ENCODE measurements at places on chromosomes 2 and 18.

DNA sequence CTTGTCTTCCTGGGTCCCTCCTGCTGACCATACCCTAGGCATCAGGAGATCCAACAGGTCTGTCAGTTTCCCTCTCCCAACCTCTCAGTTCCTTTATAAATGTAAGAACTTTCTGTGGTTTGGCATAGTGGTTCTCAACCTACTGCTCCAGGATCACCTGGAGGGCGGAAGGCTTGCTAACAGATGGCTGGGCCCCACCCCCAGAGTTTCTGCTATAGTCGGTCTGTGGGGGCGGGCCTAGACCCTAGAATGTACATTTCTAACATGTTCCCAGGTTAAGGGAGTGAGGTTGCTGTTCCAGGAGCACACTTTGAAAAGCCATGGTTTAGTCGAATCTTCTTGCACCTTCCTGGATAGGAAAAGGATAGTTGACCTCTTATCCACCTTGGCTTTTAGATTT lies 37.0 kb downstream of the HK2 start:
- DNase-seq: no peak

DNA sequence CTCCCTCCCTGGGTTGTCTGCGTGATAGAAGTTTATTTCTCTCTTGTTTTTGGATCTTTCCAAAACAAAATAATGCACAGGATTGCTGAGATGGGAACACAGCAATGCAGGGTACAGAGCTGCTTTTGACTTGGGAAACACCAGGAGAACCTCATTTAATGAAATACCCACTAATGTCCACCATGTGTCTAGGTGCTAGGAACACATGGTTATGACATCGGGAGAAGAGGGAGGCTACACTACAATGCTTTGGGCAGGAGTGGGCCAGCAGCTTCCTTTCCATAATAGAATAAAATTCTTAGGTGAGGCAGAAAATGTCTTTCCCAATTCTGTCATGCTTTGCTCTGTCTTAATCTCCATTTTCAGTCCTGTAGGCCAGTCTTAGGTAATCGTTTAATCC lies 29.2 kb upstream of the KCNF1 start:
- DNase-seq: no peak

GRCh38 chr2:77434880-77435279 lies 87.3 kb downstream of the LRRTM4 start:
- DNase-seq: no peak

DNA sequence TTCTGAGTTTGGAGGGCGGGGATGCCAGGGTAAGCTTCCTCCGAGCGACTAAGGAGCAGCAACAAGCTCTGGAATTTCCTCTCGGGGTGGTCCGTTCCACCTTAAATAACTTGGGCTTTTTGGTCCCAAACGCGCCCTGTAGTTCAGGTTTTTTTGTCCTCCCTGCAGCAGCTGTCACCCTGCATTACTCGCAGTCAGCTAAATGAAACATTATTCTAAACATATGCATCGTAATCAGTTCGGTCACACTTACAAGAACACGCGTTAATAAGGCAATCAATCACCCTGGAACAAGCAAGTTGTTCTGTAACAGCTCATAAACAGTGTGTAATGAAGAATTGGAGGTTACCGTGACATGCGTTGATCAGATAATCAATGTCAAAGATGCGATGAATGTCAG lies 8.3 kb downstream of the EVX2 start:
- no peak for DNase-seq

DNA sequence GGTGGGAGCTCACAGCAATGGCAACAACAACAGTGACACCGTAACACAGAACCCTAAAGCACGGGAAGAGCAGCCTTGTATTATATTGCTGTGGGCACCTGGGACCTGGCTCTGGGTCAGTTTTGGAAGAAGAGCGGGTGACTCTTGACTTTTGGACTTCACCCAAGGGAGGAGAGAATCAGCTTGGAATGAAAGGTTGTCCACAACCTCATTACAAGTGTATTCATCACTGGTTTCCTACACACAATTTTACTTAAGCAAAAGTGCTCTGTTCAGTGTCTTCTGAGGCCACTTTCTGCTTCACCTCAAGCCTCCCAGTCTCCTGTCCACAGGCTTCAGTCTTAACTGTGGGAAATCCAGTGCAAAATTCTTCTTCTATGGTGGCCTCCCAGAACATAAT lies 263.8 kb downstream of the KCNE4 start:
- DNase-seq: no peak

DNA sequence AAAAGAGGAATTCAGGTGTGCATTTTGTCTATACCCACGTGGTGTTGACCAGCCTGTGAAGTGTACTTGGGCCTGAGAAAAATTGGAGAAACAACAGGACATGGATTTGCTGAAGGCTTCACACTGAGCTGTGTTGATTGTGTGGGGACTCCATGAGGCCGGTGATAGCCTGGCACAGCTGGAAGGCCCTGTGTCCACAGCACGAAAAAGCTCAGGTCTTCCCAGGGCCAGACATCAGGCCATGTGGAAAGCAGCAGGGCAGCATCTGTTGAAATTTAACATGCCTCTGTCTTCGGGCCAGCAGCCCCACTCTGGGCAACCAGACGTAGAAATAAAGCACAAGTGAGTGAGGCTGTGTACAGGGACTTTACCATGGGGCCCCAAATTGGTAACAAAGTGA lies 84.1 kb downstream of the HS6ST1 start:
- DNase-seq: no peak

- no peak for DNase-seq
Observed at GRCh38 chr18:22345718-22346117, 72.0 kb downstream of the CTAGE1 start.

DNA sequence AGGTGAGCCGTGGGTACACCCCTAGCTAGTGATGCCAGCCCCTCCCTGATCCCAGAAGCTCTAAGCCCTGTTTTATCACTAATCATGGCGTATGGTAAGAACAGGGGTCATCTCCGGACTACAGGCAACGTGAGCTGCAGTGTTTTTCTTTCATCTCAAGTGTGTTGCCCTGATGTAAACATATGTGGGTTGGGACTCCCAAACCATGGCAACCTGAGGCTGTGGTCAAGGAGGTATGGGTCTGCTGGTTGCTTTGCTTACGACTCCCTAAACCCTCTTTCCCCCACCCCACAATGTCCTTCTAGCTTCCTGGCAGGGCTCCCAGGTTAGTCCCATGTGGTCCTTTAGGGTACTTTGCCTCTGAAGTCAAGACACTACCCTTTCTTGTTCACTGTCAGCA lies 53.6 kb upstream of the AFF3 start:
- DNase-seq: no peak

GRCh38 chr2:12008425-12009061 lies 262.1 kb downstream of the LPIN1 start:
- DNase-seq: no peak

DNA sequence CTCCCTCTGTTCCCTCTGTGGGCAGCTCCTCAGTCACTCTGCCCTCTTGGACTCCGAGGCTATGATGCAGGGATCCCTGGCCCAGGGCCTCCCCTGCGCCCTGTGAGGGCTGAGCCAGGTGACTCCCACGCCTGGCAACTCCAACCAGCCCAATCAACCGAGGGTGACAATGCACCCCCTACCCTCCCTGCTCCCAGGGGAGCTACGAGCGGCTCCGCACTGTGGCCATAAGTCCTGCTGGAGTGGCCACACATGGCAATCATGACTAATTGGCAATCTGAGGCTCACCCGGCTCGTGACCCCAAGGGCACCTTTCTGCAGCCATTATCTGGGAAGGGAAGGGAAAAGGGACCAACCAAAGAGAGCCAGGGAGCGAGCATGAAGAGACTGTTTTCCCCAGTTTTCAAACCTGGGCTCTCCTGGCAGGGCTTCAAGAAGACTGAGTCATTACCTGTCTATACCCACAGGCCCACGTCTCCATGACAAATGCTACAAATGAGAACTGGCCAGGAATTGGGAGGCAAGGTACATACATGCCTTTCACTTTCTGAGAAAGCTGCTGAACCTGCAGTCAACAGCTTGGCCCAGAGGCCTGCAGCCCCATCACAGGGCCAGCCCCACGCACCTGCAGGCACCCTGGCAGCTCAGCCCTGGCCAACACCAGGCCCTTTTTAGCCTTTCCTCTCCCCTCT lies 45.1 kb downstream of the RPL31 start:
- DNase-seq: no peak

GRCh38 chr2:55864351-55865084 lies 59.1 kb downstream of the EFEMP1 start:
- DNase-seq: no peak

- peak; percentile 81 for DNase-seq
Observed at GRCh38 chr2:28398101-28398834, 5.6 kb downstream of the FOSL2 start.

- no peak for DNase-seq
Observed at GRCh38 chr2:201084863-201085262, 13.1 kb downstream of the NDUFB3 start.

DNA sequence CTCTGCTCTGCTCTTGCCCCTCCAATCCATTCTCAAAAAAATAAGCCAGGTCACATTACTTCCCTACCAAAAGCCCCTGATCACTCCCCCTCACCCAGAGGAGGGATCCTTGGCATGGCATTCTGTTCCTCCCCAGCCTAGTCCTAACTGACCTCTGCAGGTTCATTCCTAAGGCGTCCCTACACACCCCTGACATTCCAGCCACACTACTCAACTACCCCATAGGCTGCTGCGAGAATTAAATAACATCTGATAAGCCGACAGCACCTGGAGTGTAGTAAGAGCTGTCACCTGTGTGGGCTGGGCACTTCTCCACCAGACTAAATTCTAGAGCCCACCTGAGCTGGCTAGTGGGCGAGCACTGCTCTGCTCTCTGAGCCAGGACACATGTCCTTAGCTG lies 44.7 kb upstream of the SLC1A4 start:
- no peak for DNase-seq

DNA sequence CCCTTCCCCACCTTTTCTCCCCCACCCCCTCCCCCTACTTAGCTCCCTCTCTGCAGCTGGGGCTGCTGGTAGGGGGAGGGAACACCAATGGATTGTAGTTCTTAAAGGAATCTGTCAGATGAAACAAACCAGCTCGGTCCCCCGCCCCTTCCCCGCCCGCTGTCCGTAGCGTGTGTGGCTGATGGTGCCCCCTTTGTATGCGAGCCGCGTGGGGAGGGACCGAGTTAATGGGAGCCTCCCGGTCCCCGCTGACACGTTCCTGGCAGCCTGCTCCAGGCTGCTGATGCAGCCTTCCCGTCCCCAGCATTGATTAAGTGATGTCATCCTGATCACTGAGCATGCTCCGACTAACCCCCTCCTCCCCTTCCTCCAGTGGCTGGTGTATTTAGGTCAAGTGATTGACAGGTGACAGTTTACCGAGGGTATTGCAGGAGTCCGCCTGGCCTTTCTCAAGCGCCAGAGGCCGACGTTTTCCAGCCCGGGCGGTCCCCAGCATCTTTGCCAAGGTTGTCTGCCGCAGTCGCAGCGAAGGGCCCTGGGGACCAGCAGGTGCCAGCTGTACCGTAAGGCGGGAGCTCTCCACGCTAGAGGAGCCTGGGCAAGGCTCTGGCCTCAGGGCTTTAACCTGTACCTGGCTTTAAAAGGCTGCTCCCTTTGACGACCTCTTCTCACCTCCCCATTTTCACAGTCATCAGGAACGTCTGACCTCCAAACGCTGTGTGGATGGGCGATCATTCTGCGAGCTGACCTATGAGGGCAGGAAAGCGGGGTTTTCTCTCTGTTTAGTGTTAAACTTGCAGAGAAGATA lies 1.8 kb downstream of the KIF5C start:
- no peak for DNase-seq

GRCh38 chr18:64017870-64018269 lies 48.0 kb downstream of the SERPINB8 start:
- no peak for DNase-seq

GRCh38 chr2:26666671-26667070 lies 25.5 kb upstream of the CIB4 start:
- no peak for DNase-seq

GRCh38 chr2:81247648-81248047 lies 943.1 kb upstream of the LRRTM1 start:
- no peak for DNase-seq

DNA sequence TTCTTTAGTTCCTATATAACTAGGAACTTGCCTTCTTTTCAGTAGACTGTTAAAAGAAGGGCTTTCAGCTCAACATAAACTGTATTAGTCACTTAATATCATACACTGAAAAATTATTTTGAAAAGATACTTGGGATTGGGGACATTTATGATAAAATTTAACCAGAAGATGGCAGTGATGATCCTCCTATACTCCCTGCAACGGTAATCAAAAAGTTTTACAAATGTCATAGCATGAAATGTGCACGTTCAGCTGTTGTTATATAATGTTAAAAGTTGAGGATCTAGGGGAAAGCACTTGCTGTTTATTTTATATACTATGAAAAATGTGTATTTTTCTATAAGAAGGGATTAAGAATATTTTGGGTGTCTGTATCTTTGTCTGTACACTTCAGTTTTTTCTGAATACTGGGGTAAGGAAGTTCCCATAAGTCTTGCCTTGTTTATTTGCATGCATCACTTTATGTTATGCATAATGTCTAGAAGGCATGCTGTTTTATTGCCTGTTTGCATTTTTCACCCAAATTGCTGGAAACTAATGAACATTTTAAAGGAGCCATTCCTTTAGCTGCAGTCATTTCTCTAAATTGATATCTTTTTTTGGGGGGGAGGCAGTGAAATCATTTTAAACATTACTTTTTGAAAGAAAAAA lies 19.0 kb downstream of the DYNC1I2 start:
- DNase-seq: no peak

DNA sequence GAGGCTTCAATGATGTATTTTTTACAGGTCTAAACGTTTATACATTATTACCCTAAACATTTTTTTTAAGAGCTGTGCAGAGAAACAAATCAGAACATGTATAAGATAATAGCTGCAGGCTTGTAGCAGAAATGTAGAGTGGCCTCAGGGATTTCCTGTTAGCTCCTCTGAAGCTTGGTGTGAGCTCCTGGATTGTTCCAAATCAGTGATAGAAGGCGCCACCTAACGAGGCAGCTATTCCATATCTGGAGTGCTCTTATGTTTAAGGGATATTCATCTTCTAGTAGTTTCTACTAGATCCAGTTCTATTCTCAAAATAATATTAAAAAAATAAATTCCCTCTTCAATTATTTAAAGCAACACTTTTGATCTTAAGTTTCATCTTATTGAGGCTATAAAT lies 93.1 kb downstream of the LRP1B start:
- no peak for DNase-seq

DNA sequence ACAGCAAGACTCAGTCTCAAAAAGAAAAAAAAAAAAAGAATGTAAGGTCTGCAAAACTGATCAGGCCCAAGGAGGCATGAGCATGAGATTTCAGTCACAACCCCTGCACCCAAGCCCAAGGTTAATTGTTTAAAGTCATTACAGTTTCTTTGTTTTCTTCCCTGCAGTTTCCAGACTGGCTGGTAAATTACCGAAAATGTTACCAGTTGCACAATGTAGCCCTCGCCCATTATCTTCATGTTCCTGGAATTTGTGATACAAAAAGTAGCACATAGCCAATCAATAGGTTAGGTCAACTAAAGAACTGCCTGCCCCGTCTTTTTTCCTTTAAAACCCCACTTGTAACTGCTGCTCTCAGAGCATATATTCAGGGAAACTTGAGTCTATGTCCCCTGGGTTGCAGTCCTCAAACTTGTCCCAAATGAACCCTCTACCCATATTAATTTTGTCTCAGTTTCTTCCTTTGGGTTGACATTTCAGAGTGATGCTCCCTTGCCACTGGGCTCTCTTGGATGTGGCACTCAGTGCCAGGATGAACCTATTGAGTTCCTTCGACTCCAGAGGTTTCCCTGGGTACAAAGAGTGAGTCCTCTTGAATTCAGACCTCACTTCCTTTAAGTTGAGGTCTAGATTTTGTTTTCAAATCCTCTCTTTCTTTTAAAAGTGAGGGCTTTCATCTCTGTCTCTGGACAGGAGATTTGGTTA lies 216.2 kb upstream of the HS6ST1 start:
- DNase-seq: no peak

GRCh38 chr2:71216501-71216900 lies 10.4 kb downstream of the PAIP2B start:
- no peak for DNase-seq

Measured in omental fat pad (tissue), 4 donors.